Ascending aorta (tissue), 2 donors: ENCODE measurements at places on chromosomes 11 and 22. TPM values are rescaled to one million over a fixed set of nuclear protein-coding genes. Genes with fewer than 3 reads are reported as not detected.

- no peak for DNase-seq
These were observed 336.5 kb downstream of the TMEM135 start for GRCh38 chr11:87374038-87374807.

Gene LRRC56
- total RNA-seq, result not detected

Gene POLD3
- total RNA-seq, result 10.3 TPM

DNA sequence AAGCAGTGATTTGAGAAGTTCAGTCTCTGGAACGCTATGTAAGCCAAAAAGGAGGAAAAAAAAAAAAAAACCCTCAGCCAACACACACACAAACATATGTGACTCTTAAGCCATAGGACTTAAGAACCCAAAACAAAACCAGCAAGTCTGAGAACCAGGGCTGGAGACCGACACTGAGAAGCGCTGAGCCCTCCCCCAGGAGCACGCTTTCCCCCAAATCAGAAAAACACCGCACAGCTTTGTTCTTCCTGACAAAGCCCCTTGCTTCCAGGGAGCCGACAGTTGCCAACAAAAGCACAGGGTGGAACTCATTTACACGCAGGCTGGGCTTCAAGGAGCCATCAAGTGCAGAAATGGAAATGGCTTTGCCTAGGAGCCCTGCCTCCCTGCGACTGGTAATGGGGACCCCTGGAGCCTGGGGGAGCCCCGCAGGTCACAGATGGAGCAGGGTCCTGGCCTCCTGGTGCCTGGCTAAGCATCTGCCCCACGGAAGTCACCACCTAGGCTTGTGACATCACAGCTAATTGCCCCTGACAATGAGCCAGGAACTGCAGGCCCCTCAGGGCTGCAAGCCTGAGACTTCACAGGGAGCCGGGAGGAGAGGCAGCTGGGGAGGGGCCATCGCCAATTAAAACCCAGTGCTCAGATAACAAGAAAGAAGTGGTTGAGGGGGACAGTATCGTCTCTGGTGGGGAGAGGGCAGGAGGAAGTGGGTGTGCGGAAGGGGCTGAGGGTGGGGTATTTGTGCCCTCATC lies 66.9 kb downstream of the NFAM1 start:
- no peak for DNase-seq

Gene LINC01488
- not detected for total RNA-seq

DNA sequence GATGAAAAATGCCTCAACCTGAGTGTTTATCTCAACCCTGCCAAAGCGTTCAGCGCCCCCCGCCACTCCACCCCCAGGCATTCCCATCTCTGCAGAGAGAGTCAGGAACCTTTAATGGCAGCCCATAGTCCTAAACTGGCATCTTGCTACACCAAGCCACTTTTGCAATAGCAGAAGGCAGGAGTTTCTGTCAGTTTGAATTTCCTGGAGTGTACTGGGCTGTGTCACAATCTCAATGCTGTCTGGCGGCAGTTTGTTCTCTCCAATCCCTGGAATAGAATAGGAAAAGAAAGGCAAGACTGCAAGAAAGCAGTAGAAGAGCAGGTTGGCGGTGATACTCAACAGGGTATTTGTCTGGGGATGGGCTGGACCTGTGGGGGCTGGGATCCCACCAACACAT lies 32.9 kb upstream of the FLI1 start:
- no peak for DNase-seq

Gene ALX4
- total RNA-seq, result not detected

Gene KDM4D
- total RNA-seq, result not detected

DNA sequence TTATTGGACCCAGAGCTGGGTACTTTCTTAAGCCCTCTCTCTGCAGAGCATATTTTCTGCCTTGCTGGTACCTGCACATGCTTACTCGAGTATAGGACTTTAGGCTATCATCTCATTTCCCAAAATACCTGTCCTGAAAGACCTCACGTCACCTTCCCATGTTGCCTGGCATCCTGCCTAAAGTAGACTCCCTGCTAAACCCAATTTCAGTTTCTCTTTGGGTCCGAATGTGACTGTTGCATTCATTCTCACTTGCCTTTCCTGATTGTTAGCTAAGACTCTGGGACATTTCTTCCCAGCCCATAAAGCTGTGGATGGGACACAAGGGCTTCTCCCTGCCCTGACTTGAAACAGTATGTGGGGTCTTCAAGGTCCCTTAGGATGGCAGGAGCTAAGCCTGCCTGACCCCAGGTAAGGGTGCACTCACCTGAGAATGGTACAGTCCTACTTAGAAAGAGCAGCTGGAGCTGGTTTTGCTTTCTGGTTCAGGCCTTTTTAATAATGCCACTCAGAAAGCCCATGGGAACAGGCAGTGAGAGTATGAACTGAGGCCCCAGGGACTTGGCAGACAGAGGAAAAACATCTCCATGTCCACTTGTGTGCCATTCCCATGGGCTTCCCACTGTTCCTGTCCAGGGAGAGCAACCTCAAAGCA lies 12.9 kb downstream of the OR51E2 start:
- no peak for DNase-seq

GRCh38 chr22:28883917-28884746 lies 760 bp downstream of the ZNRF3 start:
- no peak for DNase-seq

DNA sequence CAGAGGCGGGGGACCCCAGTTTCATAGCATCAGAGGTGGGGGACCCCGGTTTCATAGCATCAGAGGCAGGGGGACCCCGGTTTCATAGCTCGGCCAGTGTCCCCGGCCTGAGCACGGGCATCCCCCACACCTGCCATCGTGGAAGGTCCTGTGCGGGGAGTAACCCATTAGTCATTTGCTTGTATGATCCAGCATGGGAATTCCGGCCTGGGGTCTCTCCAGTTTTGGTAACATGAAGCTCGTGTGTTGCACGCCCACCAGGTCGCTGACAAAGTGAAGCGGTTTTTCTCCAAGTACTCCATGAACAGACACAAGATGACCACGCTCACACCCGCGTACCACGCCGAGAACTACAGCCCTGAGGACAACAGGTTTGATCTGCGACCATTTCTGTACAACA lies 29.0 kb upstream of the KRTAP5-7 start:
- DNase-seq, result no peak

DNA sequence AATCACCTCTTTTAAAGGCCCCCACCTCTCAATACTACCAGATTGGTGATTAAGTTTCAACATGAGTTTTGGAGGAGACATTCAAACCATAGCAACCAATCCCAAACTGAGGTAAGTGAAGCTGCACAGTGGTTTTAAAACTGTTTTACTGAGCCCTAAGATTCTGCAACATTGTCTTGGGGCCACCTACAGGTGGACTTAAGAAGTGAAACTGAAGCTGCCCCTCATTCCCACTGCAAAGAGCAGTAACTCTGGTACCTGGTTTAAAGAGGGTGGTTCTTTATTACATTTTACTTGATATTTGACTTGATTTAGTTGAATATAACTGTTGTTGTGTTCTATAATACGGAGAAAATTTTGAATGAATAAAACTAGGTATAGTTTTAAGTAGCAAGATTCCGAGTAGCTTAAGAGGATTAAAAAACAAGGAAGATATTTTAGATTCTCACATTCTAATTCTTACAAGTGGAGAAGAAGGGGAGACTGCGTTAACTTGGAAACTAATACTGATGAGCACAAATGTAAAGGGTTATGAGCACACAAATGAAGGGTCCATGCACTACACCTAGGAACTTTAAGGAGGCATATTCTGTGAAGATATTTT lies 26.7 kb downstream of the SYT9 start:
- no peak for DNase-seq
